ENCODE measurements at places on chromosomes 16 and 17.

DNA sequence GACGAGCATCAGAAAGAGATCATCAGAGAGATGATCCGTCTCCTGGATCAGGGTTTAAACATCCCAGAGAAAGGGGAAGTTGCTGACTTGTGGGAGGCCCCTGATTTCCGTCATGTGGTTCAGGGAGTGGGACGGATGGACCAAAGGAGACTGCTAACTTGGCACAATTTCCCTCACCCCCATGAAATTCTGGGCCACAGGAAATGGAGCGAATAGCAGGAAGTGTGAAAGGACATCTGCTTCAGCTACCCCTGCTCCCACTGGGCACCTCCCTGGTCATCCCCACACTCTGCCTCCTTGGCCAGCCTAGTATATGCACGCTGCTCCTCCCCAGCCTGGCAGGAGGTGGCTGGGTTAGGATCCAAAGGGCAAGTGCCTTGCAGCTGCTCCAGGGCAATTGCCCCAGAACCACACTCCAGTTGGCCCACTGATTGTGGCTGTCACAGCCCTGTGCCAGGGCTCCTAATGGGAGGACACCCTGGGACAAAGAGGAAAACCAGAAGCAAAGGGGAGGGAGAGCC, 1.3 kb downstream of the ARRB2 start:
- DNase-seq: no peak

GRCh38 chr17:63697341-63698286, 2.3 kb downstream of the LIMD2 start:
- DNase-seq: peak; percentile 85

- no peak for DNase-seq
Observed at GRCh38 chr17:56125830-56126819, 27.1 kb upstream of the ANKFN1 start.

DNA sequence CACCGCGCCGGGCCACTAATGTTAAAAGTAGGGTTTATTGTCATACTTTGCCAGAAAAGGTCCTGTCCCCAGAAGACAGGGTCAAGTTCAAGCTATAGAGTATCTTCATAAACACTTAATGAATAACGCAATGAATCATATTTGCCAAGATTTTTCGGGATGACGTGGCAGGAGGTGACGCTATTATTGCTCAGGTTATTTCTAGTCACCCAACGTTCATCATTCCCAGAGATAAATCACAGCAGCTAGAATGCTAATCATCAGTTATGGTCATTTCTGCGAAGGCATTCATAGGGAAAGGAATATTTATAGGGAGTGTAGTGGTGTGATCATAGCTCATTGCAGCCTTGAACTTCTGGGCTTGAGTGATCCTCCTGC, 2.0 kb downstream of the TMC5 start:
- DNase-seq: no peak
